Esophagus squamous epithelium (tissue), 5 donors: ENCODE measurements at places on chromosomes 2 and 18.

- no peak for DNase-seq
These were observed 129.5 kb upstream of the PELI1 start for GRCh38 chr2:64273524-64274398.

DNA sequence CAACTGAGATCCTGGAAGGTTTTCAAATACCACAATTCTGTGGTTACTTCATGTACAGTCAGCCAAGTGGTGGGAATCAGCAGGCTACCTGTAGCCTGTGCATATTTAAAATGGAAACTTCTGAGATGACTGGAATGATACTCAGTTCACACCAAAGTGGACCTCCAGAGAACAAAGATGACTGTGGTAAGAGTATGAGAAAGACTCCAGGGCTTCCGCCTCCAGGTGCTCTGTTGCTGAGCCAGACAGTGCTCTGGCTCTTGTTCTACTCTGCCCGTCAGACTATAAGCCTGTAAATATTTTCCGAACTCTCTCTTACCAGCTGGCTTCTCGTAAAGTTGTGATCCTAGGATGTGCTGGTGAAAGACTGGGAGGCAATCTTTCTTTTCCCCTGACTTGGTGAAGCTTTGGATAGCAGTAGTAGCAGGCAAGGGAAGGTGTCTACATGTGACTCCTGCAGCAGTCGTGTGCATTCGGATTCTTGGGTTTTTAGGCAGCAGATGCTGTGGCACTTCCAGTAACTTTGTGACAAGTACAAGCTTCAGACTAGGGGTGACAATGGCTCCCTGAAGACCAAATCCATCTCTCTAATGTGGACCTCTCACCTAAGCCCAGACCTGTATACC is 23.1 kb downstream of the ST3GAL5 start:
- no peak for DNase-seq

DNA sequence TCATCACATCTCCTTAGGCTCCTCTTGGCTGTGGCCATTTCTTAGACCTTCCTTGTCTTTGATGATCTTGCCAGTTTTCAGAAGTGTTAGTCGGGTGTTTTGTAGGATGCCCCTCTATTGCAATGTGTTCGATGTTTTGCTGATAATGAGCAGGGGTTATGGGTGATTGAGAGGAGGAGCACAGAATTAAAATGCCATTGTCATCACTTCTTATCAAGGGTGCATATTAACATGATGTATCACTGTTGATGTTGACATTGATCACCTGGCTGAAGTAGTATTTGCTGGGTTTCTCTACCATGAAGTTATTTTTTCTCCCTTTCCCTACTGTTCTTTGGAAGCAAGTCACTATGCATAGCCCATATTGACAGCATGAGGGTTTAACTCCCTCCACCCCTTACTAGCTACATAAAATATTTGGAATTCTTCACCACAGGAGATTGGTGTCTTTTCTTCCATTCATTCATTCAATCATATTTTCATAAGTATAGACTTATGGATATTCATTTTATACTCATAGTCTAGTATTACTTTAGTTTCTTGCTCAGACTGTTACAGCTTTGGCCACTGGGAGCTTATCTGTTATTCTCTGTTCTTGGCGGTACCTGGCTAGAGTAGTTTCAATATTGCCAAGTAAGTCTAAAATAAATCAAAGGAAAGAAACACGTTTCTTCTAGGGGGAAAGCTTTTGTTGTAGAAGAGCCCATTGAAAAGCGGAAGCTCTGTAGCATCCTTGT is 54.5 kb upstream of the TMEM87B start:
- no peak for DNase-seq

DNA sequence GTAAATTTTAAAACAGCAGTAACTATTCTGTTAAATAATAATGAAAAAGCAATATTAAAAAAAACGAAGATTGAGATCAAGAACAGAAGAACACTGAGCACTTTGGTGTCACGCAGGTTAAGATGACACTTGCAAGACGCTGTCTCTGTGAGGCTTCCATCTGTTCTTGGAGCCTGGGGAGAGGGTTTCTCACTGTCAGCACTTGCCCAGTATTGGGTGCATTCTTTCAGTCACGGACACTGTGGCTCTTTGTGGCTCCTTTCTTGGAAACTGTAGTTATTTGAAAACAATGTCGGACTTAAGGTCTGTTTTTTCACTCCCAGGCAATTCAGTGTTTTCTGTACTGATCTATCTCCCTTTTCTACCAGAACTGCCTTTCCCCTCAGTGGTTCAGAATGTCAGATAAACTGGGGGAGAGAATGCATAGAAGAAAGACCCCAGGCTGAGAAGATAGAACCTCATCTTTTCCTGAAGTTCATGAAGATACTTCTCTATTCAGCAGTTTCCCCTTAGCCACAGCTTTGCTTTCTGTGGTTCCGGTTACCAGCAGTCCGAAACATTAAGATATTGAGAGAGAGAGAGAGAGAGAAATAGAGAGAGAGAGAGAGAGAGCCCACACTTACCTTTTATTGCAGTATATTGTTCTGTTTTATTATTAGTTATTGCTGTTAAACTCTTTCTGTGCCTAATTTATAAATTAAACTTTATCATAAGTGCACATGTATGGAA is 283.3 kb downstream of the DCDC2C start:
- DNase-seq: no peak

GRCh38 chr2:58042486-58042970 is 4.1 kb upstream of the VRK2 start:
- DNase-seq: no peak

- no peak for DNase-seq
These were observed 844.3 kb downstream of the MBD2 start for GRCh38 chr18:53380063-53380639.

GRCh38 chr2:48548840-48549239 is 18.9 kb downstream of the STON1 start:
- no peak for DNase-seq

DNA sequence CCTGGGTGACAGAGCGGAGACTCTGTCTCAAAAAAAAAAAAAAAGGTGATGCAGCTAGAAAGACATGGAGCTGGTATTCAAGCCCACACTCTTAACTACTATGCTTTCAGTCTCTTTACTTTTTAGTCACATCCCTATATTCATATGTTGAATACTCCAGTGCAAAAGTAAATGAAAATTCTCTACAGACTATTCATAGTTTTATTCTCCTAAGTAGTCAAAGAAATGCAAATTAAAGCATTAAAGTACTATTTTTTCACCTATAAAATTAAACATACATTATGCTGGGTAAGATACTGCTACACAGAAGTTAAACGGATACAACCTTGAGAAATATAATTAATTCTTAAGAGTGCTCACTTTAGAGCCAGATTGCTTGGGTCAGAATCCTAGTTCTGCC is 7.6 kb downstream of the CUL3 start:
- no peak for DNase-seq

DNA sequence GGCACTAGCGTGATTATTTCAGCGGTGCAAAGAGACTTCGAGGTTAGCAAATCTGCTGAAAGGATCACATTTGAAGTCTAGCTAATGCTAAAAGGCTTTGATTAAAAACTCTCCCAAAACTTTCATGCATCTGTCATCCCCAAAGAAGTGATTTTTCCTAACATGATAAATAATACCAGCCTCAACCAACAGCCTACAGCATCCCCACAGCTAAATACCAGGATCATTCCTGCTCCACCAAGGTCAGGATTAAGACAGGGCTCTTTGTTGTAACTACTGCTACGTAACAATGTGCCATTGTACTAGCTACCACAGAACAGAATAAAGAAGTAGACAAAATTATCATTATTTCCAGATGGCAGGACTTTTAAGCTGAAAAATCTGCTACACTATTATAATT is 1.6 kb downstream of the OR6B3 start:
- no peak for DNase-seq

GRCh38 chr2:113198048-113198789 is 24.4 kb downstream of the PSD4 start:
- DNase-seq: no peak

- DNase-seq: no peak
These were observed 63.9 kb upstream of the PHLPP1 start for GRCh38 chr18:62651276-62652056.

GRCh38 chr2:158391876-158392275 is 64.7 kb downstream of the CCDC148 start:
- DNase-seq: no peak

DNA sequence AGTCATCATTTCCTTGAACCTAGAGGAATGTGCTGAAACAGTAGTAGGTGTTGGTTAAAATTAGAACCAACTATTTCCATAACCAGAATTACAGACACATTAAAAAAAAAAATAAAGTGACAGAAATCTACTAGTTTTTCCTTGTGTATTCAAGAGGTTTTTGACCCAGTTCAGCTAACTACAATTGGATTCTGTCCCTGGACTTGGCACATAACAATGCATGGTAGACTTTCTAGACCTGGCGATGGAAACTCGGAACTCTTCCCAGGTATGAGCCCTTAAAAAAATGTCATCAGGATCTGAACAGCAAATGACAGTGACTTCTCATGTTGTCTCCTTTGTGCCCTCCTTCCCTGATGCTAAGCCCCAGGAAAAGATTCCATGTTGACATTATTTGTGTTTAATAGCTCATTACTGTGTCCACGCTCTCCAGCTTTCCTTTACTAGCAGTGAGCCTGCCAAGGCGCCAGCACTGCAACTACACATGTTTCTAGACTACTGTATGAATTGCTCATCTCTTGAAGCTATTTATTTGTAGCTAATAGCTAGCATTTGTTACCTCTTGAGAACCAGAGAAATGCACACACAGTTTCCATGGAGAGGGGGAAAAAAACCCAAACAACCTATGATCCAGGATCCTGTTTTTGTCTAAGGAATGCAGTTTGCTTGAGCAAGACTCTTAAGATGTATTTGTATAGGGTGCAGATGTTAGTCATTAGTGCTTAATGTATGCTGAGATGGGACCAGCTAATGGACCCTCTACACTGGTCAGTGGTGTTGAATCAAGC is 148.5 kb downstream of the FMNL2 start:
- DNase-seq: no peak

- DNase-seq: no peak
These were observed 491.2 kb downstream of the PIK3C3 start for GRCh38 chr18:42446195-42446594.

- no peak for DNase-seq
These were observed 360.1 kb upstream of the CHAC2 start for GRCh38 chr2:53407363-53408080.
